ENCODE measurements at places on chromosomes 4 and X.

DNA sequence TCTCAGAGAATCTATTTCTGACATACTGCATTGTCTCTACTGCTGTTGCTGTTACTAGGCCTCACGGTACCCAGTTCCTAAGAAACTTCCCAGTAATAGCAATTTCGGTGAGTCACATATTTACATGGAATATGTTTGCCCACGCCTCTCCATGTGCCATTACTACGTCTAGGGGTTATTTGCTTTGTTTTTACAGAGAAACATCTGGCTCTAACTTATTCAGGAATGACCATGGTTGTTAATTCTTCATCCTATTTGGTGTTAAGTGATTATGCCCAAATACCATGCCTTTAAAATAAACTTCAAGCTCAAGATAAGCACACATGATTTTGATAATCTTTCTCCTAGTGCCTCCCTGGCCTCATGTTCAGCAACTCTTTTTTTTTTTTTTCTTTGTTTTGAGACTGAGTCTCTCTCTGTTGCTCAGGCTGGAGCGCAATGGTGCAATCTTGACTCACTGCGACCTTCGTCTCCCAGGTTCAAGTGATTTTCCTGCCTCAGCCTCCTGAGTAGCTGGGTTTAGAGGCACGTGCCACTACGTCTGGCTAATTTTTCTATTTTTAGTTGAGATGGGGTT lies 101.0 kb upstream of the HS3ST1 start:
- no peak for DNase-seq

DNA sequence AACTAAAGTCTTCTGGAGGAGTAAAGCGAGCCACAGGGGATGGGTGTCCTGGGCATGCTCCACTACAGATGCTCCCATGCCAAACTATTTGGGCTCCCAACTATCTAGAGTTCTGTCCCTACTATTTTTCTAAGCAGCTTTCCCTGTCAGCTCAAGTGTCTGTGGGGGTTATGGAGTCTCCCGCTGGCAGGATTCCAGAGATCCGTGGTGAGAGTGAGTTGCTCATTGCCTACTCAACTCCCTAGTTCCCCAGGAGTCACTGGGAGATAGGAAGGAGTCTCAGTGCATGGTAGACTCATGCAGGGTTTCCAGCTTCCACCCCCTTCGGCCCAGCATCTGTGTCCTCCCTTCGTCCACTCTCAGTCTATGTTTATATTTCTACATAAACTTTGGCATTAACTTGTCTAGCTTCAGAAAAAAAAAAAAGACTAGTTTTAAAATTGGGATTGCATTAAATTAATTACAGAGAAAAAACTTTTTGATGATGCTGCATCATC lies 55.1 kb upstream of the INPP4B start:
- no peak for DNase-seq

- DNase-seq = no peak
Measured at GRCh38 chr4:20251796-20252655, at the start of gene SLIT2. TSS of gene SLIT2 (plus strand) at chr4:20251905. CDS start at chr4:20253816, 1,911 bp downstream.

- DNase-seq = no peak
Measured at GRCh38 chr4:130336585-130337217, 1240.7 kb downstream of the C4orf33 start.

GRCh38 chr4:14583331-14583730 lies 418.9 kb upstream of the CPEB2 start:
- no peak for DNase-seq

DNA sequence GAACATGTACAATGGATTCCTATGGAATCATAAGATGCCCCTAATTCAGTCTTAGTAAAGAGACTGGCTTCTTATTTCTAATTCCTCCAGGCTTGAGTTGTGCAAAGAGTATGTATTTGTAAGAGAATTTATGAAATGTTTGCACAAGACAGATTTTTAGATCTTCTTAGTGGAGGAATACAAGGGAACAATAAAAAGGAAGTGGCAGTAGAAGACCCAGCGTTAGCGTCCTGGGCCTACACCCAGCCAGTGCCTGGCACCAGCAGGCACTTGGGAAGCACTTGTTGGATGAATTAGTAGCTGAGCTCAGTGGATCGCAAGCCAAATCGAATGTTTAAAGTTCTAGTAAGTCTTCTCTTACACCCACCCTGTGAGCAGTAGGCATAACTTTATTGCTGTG lies 157.4 kb downstream of the PTTG2 start:
- no peak for DNase-seq

DNA sequence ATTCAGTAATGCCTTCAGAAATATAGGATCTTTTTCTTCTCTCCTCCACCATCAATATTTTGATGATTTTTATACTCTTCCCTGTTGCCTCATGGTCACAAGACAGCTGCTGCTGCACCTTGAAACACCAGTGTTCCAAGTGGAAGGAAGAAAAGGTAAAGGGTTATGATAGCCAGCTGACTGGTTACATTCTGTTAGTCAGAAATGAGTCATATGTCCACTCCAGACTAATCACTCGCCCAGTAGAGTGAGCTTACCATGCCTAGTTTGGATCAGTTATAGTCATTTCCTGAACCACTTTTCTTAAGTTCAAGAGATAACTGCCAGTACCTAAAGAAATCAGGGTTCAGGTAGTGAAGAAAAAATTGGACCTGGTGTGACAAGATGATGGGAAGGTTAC lies 532.3 kb upstream of the SMIM31 start:
- no peak for DNase-seq

GRCh38 chr4:21012851-21013331 lies 312.6 kb downstream of the PACRGL start:
- DNase-seq = no peak

GRCh38 chrX:6693051-6693450 lies 158.1 kb upstream of the VCX3A start:
- no peak for DNase-seq

DNA sequence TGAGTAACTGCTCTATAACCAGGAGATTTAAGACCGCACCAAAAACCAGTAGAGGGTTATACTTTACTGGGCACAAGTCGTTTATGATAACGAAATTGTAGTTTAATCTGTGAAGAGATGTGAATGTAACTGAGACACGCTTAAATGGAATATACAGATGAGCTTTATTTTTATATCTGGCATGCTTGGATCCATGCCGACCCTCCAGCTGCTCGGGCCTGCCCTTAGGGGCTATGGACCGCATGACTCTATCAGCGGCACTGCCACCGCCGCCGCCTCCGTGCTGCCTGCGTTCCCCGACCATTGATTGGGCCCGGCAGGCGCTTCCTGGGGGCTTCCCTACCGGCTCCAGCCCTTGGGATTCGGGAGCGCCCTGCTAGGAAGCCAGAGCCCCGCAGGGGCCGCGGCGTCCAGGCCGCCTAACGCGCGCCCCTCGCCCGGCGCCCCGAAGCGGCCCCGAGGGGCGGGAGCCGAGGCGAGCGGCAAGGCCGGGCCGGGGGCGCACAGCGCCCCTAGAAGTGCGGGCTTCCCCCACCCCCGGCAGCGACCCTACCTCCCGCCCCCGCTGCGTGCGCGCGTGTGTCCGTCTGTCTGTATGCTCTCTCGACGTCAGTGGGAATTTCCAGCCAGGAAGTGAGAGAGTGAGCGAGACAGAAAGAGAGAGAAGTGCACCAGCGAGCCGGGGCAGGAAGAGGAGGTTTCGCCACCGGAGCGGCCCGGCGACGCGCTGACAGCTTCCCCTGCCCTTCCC lies at the start of gene NFKB1:
Gene NFKB1 (plus strand): TSS at position 664 of the 751 bp plus-strand sequence. CDS start 24,160 bp downstream, outside the sequence.
- peak; percentile 95 for DNase-seq
